NCI-H1417 (cell line): ENCODE measurements at places on chromosomes 2 and 18.

DNA sequence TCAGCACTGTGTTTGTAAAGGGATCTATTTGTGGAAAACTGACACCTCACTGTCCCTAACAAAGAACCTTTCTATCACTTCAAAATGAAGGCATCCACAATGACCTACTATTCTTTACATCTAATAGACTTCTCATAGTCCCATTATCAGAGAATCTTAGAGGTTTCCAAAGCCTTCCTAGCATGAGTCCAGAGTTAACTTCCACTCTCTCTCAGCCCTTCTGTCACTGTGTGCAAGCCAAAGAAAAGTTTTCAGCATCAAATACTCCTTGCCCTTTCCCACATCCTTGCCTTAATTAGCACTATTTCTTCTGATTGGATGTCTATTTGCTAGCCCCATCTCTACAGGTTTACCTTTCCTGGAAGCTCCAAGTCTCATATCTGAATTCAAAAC is 178.5 kb downstream of the ERBB4 start:
- no peak for DNase-seq

GRCh38 chr18:11047817-11048216 is 101.6 kb downstream of the PIEZO2 start:
- peak; percentile 53 for DNase-seq

DNA sequence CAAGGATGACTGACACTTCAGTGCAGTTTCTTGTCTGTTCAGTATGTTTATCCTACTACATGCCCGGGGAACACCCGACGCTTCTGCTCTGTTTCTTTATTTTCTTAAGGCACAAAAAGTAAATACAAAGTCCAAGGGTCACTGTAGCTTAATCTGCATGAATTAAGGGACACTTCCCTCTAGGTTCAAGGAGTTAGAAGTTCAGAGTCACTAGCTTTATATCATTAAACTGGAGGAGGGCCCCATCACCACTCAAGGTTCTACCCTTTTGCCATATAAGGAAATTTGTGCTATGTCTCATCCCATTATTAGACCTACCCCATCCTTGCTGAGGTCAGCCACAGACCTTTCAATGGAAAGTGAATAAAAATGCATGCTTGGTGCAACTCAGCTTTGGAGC is 27.6 kb upstream of the RMDN2 start:
- no peak for DNase-seq

DNA sequence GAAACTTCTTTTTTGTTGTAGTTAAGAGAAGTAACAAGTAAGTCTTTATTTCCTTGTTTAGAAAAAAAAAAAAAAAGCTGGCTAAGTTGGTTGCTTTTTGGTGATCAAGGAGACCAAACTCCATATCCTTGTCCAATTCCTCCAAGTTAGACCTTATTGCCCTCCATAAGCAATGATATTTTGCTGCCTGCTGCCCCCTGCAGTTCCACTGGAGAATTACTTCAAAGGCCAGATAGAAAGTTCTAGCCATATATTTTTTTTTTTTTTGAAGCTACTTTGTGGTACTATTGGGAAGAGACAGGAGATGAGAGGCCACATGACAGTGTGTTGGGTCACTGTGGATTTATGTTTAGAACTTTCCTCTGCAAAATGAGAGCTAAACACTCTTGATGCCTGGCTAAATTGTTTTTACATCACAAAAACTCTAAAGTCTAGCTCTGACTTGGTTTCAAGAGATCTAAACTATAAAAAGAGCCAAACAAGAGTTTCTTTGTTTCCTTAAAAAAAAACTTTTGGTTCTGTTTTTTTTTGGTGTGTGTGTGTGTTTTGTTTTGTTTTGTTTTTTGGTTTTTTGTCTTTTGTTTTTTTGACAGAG is 80.7 kb upstream of the RASGRP3 start:
- peak; percentile 28 for DNase-seq

- no peak for DNase-seq
Measured at GRCh38 chr18:36733150-36733549, 95.7 kb downstream of the TPGS2 start.

GRCh38 chr2:235898766-235899165 is 269.4 kb downstream of the GBX2 start:
- DNase-seq: no peak

GRCh38 chr18:75507636-75508035 is 80.1 kb upstream of the SMIM21 start:
- no peak for DNase-seq

- no peak for DNase-seq
Measured at GRCh38 chr2:85729825-85730510, 23.8 kb upstream of the ATOH8 start.

GRCh38 chr18:58292638-58293037 is 248.6 kb downstream of the NEDD4L start:
- DNase-seq: no peak

DNA sequence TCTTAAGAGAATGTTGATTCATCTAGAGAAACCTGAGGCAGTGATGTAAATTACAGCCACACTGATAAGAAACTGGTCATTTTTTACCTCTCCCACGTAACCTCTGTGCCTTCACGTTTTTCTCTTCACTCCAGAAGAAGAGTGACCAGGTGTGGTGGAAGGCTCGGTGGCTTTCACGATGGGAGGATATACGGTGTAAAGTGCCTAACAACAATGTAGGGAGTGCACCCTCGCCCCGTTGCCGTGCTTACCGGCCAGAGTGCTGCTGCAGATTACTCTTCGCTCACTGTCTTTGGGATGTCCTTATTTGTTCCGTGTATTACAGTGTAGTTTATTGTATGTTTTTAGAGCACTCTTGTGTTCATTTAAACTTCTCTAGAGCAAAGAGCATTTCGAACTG is 46.5 kb downstream of the NCK2 start:
- no peak for DNase-seq

DNA sequence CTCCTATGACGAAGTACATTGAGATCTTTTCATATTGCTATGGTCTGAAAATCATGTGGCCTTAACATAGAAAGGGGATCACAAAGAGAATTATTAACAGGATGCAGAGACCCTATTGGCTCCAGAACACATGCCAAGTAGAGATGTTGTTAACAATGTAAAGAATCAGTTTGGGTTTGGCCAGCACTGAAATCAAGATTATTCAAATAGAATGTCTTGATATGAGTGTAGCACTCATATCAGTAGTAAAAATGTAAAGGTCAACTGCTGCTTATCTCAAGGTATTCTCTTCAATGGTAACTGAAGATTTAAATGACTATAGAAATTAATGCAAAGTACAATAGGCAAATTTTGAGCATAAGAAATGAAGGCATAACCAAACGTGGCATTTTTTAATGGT is 262.8 kb downstream of the PTH2R start:
- DNase-seq: no peak

- no peak for DNase-seq
Measured at GRCh38 chr2:24886691-24887304, 33.2 kb downstream of the ADCY3 start.

GRCh38 chr2:176087330-176088047 is 3.7 kb upstream of the EVX2 start:
- no peak for DNase-seq

DNA sequence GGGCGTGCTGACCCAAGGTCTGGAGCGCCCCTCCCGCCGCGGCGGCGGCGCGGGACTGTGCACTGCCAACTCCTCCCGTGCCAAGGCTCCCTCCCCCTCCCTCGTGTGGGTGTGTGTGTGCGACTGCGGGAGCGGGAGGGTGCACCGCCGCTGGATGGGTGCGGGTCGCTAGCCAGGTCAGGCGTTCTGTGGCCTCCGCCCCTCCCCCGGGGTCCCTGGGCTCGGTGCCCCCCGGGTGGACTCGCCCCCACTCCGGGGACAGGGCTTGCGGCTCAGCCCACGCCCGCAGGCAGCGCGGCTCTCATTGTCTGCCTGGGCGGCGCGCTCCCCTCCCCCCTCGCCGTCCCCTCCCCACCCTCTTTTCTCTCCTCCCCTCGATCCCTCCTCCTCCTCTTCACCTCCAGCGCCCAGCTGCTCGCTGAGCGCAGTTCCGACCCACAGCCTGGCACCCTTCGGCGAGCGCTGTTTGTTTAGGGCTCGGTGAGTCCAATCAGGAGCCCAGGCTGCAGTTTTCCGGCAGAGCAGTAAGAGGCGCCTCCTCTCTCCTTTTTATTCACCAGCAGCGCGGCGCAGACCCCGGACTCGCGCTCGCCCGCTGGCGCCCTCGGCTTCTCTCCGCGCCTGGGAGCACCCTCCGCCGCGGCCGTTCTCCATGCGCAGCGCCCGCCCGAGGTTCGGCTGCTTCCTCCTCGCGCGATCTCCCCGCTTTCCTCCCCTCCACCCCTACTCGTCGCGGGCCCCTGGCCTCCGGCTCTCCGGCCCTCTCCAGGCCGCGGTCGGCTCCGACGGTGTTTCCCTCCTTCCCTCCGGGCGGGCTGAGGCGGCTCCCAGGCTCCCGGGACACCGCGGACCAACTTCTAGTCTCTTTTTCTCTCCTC is at the start of gene GATA6:
Gene GATA6 (plus strand): TSS at position 579 of the 878 bp plus-strand sequence. CDS start 1,556 bp downstream, outside the sequence.
- peak; percentile 53 for DNase-seq

DNA sequence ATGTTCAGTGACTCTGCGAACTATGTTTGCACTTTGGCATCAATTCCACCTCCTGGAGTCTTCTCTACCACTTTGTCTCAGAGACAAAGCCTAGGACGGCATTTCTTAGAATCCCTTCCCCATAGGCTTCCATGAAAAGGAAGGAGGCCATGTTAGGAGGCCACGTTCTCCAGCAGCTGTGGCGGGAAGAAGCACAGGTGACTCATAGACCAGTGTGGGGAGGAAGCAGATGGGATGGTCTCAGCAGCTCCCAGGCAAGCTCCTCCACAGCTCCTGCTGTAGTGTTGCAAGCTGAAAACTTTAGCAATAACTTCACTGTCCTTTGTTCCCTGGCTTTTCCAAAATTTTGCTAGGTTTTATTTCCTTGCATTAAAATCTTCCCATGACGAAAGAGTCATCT is 781.3 kb upstream of the ID2 start:
- DNase-seq: no peak

GRCh38 chr2:28621172-28622100 is 125.6 kb downstream of the PLB1 start:
- peak; percentile 90 for DNase-seq

DNA sequence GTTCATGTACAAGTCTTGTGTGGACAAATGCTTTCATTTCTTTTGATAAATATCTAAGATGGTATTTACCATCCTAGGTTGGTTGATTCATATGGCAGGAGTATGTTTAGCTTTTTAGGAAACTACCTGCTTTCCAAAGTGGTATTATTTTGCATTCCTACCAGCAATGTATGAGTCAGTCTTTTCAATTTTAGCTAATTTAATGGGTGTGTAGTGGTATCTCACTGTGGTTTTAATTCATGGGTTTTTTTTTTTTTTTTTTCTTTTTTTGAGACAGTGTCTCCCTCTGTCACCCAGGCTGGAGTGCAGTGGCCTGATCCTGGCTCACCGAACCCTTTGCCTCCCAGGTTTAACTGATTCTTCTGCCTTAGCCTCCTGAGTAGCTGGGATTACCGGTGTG is 4.2 kb downstream of the ZNF512 start:
- DNase-seq: no peak

GRCh38 chr2:162297925-162298552 is 20.4 kb downstream of the IFIH1 start:
- peak; percentile 20 for DNase-seq

DNA sequence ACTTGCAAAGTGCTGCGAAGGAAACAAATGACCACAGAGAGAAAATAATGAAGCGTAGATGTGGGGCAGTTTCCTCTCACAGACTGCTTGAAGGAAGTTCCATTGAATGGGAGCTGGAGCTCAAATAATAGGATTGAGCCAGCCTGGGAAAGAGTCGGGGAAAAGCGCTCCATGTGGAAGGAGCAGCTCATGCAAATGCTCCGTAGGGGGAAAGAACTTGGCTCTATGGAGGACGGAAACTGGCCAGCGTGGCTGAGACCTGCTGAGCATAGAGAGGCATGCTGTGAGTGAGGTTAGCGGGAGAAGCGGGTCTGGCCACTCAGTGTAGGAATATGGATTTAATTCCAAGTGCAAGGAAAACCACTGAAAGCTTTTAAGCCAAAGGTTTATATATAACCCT is 28.6 kb upstream of the VIT start:
- no peak for DNase-seq

DNA sequence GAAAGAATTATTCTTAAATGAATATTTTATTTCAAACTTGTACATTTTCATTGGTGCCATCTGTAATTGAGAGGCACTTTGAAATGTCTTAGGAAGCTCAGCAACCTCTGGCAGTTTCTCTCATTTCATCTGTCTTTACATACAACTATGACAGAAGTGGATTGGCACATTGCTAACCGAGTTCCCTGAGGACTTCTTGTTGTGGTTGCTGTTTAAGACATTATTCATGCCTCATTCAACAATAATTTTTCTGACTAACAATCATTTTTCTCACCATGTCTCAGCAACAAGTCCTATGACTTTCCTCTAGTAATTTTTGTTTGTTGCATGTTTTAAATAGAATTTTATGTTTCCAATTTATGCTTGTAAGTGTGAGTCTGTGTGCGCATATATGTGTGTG is 284.0 kb upstream of the CWC22 start:
- DNase-seq: no peak

DNA sequence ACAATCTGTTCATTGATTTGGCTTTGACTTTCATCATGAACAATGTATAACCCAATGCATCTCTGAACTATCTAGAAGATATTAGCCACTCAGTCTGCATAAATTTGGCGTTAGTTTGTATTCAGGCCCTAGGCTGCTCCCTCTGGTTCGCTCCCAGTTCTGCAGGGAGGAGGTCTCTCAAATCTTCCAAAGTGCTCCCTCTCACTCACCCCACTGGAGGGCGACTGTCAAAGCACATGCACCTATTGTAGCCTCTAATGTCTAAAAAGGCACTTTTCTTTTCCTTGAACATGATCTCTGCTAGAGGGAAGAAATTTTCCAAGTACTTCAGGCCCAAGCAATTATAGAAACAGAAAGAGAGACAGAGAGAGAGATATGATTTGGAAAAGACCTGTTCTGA is 291.5 kb downstream of the TDRD15 start:
- DNase-seq: no peak

- DNase-seq: no peak
Measured at GRCh38 chr18:10070561-10071000, 156.8 kb downstream of the VAPA start.

DNA sequence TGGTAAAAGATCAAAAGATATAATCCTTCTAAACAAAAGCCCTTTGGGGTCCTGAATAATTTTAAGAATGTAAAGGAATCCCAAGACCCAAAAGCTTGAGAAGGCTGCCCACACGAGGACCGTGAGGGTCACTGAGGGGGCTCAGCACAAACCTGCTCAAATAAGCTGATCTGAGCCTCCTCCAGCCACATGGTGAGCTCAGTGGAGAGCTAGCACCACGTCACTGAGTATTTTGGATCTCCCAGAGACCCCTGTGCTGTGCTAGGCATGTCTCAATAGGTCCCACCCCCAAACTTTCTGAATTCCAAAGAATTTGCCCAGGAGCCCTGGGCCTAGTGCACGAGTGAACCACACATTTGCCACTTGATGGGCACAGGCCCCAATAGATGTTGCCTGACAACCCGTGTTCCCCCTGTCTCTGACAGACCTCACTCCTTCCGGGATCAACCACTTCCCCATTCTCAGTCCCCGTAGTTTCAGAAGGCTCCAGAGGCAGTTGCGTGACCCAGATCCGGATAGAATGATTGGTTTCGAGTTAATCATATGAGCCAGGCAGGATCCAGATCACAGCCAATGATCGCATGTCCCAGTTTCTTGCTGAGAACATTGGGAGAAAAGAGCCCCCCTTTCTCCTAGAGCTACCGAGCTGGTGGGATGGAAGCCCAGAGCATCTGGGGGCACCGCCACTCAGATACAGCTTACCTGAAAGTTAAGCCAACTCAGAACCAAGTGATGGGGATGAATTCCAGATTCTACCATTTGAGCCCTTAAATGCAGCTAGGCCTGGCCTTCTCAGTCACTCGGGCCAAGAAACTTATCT is 203.8 kb downstream of the TNS1 start:
- DNase-seq: no peak
